MCF 10A (cell line): ENCODE measurements at places on chromosomes 4 and X. TPM values are rescaled to one million over a fixed set of nuclear protein-coding genes. Genes with fewer than 3 reads are reported as not detected.

DNA sequence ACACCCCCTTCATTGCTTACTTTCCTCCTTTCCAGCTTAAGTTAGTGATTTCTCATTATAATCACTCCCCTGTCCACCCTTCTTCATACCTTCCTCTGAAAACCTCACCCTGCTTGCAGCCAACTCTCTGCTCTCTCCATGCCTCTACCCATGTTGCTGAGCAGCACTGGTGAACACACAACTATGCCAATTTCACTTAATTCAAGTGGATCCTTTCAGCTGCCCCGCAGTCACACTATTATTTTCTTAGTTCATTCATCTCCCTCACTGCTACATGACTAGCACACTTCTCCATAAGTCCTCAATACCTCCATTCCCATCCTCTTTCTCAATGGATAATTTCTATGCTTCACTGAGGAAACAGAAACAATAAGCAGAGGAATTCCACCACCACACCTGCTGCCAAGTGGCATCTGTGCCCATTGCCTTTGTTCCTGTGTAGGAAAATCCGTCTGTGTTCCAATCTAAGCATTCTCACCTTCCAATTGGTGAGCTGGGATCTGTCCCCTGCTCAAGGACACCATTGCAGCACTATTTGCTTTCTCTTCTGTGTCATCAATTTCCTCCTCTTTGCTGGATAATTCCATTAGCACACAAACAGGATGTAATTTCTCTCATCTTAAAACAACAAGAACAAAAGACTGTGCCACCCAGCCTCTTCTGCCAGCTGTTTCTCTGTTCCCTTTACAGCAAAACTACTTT is 25.2 kb upstream of the PRSS48 start:
- H3K27me3 ChIP-seq, result no peaks in the 10 kb centered on the region
- DNase-seq, result no peak
- no peaks in the 10 kb centered on the region for H3K4me1 ChIP-seq
- no peaks in the 10 kb centered on the region for H3K36me3 ChIP-seq
- no peak overlapping the region for H3K27ac ChIP-seq

DNA sequence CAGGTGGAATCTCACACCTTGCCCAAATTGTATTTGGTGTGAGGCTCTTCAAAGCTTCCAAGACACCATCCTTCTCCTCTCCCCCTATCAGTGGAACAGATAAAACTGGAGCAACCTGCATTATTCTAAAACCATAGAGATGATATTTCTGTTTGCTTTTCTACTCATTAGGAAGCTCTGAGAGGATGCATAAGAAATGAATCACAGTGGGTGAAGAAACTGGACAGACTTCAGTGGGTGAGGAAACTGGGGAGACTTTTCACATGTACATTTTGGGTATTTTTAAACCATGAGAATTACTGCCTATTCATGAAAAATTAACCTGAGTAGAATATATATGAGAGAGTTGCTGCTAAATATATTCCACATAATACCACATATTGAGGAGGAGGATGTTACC is 16.4 kb downstream of the HAND2 start:
- no peaks in the 10 kb centered on the region for H3K4me1 ChIP-seq
- H3K36me3 ChIP-seq, result no peaks in the 10 kb centered on the region
- H3K4me3 ChIP-seq, result no peak overlapping the region
- H3K27ac ChIP-seq, result no peak overlapping the region
- peaks cover 49% of the 10 kb centered on the region for H3K27me3 ChIP-seq
- DNase-seq, result no peak

- H3K27me3 ChIP-seq, result no peaks in the 10 kb centered on the region
- no peak overlapping the region for H3K27ac ChIP-seq
- H3K4me1 ChIP-seq, result no peaks in the 10 kb centered on the region
Measured at GRCh38 chr4:25413261-25413660, 36.2 kb downstream of the ANAPC4 start.

GDI1 gene
- total RNA-seq, result 89.9 and 121 TPM in 2 replicates

DNA sequence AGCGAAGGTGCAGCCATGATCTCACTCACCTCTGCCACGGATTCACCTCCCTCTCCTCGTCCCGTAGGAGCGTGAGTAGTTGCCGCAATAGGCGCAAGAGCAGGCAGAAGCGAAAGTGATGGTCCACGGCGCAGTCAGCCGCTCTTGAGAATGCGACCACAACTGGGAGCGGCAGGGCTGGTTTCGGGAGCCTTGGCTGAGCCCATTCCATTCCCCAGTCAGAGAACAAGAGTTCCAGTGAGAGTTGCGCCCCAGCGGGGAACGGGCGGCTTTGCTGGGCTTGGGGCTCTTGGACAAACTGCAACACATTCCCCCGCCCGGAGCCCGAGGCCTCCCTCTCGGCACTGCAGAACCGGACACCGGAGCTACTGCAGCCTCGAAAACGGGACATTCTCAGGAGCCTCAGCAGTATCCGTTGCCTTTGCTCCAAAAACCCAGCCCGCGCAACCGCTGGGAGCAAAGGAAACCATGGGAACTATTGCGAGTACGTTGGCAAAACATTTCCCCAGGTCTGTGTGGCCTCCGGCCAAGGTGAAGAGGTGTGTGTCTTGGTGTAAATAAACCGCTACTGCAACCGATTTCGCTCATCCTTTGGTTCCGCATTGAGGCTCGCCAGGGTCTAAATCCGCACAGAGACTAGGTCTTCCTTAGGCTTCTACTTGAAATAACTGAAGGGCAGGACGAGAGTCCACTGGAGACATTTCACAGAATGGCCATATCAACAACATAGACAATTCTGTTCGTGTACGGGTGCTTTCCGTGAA is 5.7 kb upstream of the ZBTB33 start:
- H3K36me3 ChIP-seq, result no peaks in the 10 kb centered on the region
- H3K4me1 ChIP-seq, result peaks cover 6% of the 10 kb centered on the region
- peak overlapping the region; percentile 87 for H3K4me3 ChIP-seq
- H3K27ac ChIP-seq, result peak overlapping the region; percentile 92
- DNase-seq, result peak; percentile 82

DNA sequence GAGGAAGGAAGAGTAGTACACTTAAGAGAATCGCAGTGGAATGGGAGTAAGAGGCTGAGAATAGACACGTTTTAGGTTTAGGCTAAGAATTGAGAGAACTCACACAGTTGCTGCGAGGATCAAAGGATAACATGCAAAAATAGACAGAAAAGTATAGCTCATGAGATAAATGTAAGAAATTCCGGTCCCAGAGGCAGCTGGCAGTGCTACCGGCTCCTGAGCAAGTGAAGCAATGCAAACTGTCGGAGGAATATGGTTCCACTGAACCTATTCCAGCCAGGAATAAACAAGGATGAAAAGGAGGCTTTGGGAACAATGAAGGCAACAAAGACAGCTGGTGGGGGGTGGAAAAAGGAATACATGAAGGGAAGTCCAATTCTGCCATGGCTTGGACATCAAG is 191.8 kb downstream of the QDPR start:
- H3K36me3 ChIP-seq, result no peaks in the 10 kb centered on the region
- H3K4me3 ChIP-seq, result no peak overlapping the region
- no peaks in the 10 kb centered on the region for H3K4me1 ChIP-seq
- H3K27me3 ChIP-seq, result peaks cover 17% of the 10 kb centered on the region
- H3K27ac ChIP-seq, result no peak overlapping the region

GRCh38 chrX:47215291-47215900 is 3.1 kb upstream of the CDK16 start:
- H3K36me3 ChIP-seq, result peaks cover 69% of the 10 kb centered on the region
- H3K27me3 ChIP-seq, result no peaks in the 10 kb centered on the region
- H3K4me1 ChIP-seq, result peaks cover 40% of the 10 kb centered on the region
- no peak overlapping the region for H3K27ac ChIP-seq
- H3K4me3 ChIP-seq, result no peak overlapping the region

- DNase-seq, result no peak
- no peak overlapping the region for H3K4me3 ChIP-seq
- H3K27ac ChIP-seq, result no peak overlapping the region
- no peaks in the 10 kb centered on the region for H3K36me3 ChIP-seq
- peaks cover 4% of the 10 kb centered on the region for H3K27me3 ChIP-seq
- peaks cover 12% of the 10 kb centered on the region for H3K4me1 ChIP-seq
Measured at GRCh38 chr4:73447671-73448070, 11.7 kb downstream of the AFP start.
